ENCODE measurements at places on chromosomes 2 and 18.
A peak's percentile ranks its signal among the peaks of the same experiment; 100 is the strongest.

DNA sequence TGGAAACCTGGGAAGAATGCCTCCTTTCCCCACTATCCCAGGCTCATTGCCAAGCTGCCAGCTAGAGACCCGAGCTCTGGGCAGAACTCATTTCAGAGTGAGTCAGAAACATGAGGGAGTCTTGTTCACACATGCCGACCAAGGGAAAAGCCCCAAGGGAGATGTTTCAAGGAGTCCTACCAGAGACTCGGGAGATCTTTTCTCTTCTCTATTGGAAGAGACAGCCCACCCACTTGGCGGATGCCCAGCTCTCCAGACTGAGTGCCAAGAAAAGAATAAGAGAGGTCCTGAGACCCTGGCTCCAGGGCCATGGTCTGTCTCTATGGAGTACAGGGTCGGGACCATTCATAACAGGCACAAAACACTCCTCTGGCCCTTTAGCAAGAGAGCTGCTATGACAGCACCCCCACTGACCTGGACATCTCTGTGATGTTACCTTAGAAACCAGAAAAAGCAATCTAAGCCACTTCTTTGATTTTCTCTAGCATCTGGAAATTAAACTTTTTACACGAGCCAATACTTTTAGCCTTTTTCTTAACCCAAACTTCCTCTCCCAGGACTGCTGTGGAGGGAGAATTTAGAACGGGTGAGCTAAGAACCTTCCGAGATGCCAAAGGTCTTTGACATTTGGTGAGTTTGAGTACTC, 18.5 kb upstream of the IGFBP5 start:
- no peak for DNase-seq

GRCh38 chr2:101341421-101341820, 32.9 kb upstream of the RNF149 start:
- DNase-seq, result no peak

GRCh38 chr2:101560780-101561315, 85.9 kb upstream of the RFX8 start:
- no peak for DNase-seq

DNA sequence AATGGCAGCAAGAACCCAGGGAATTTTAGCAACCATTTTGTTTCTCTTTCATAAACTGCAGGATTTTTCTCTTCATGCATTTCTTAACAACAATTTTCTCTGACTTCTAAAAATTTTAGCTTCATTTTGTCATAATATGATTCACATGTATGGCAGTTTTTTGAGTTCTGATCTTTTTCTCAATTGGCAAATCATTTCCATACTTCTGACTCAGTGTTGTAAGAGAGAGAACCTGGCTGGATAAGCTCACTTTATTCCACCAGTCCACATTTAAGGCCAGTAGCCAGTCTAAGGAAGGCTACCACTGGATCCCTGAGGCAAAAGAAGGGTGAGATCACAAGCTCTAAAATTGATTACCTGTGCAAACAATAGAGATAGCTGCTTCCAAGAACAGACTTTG, 42.8 kb upstream of the COL3A1 start:
- DNase-seq, result no peak

- no peak for DNase-seq
Measured at GRCh38 chr2:75698918-75699317, 11.8 kb downstream of the GCFC2 start.

DNA sequence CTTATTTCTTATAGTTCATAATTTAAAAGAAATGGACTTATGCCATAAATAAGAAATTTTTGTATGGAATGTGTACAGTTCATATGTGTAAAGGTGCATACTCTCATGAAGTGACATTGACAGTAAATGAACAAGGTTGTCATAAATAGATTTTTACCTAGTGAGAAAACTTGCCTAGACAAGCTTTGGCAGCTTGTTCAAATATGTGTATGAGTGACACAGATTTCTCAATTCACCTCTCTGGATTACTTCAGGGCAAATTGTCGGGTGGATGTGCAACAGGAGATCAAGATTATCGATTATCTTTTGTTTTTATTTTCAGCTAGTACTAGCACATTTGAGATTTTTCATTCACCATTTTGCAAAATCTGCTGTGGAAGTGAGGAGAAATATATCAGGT, 758.1 kb upstream of the ACVR2A start:
- DNase-seq, result no peak

- DNase-seq, result no peak
Measured at GRCh38 chr2:47076586-47077441, 78.3 kb downstream of the STPG4 start.

DNA sequence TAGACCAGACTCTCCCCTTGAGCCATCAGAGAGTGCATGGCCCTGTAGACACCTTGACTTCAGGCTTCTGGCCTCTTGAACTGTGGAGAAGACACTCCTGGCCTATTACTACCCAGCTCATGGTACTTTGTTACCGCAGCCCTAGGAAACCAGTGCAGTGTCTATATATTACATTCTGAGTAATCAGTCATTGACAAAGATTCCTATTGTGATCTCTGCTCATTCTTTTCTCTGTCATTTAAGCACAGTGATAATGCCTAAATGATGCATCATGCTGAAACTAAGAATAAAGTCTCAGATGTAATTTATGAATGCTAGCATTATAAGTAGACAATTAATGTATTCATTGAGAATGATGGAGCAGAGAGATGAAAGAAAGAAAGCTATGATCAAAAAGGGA, 603.5 kb downstream of the SOCS6 start:
- no peak for DNase-seq

GRCh38 chr18:30997223-30997622, 45.3 kb downstream of the DSC3 start:
- DNase-seq, result no peak

DNA sequence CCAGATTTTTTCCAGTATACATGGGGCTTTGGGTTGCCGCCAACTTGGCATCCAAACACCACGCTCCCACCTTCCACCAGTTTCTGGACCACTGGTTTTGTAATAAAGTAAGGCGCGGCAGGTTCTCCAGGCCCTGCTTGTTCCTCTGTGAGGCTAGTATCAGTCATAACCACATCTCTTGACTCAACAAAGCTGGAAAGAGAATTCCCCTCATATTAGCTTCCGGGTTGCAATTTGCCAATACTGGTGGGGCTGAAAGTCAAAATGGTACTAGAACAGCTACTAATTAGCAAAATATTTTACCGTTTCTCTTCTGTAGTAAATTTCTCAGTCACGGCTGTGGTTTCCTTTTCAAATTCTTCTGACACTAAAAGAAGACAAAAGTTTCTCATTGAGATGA, 25.0 kb downstream of the TTN start:
- DNase-seq, result no peak

GRCh38 chr2:176535467-176536113, 266.3 kb downstream of the MTX2 start:
- no peak for DNase-seq

DNA sequence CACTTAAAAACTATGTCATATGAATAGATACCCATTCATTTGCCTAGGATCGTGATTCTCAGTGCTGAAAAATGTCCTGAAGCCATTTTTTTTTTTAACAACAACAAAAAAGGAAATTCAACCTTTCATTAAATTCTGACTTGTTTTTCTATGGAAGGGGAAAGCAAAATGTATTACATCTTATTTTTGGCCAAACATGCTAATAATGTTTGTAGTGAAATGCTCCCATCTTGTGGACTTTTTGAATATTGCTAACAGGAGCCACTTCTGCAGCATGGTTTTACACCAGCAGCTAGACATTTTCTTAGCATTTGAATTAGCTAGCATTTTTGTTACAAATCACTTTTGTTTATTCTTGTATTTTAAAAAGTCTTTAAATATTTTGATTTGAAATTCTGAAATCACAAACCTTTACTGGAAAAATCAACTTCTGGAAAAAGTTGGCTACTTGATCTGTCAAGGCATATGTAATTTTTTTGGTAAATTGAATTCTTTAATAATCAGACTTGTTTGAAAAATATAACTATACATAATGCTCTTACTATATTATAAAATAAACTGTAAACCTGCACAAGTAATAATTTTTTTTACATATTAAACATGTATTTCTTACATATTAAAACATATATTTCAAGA, 75.8 kb downstream of the KIDINS220 start:
- peak; percentile 29 for DNase-seq

GRCh38 chr2:25247792-25248512, 79.6 kb upstream of the POMC start:
- DNase-seq, result no peak

DNA sequence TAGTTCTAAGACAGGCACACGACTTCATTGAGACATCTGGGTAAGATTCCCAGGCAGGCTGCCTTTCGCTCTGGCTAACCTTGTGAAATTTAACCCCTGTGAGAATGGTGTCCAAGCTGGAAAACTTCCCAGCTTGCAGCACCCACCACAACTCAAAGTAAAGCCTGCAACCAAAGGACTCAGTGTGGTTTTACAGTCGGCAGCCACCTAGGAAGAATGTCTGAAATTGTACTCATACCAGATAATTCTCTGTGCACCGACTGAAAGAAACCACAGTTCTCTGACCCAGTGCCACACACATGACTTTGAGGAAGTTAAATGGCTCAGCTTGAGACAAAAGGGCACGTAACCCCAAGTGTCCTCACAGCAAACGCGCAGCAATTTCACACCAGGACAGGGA, 125.7 kb downstream of the RBMS1 start:
- DNase-seq, result no peak

DNA sequence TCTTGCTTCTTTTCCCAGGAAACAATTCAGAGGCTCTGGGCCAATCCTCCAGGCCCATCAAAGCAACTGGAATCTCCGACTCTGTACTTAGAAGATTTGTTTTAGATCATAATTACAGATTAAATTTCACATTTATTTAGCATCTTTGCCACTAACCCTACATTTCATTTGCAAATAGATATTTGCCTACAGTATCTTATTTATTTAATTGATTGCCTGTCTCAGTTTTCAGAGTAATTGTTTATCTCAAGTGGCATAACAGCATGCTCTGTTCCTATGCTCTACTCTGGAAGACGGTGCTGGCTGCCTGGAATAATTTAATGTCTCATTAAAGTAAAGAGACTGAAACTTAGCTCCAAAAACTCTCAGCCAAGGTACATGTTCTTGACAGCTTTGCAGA, 213.4 kb downstream of the HNMT start:
- no peak for DNase-seq

GRCh38 chr2:190469771-190470170, 61.6 kb downstream of the MFSD6 start:
- no peak for DNase-seq

GRCh38 chr2:98028931-98029717, 33.4 kb upstream of the TMEM131 start:
- DNase-seq, result no peak

DNA sequence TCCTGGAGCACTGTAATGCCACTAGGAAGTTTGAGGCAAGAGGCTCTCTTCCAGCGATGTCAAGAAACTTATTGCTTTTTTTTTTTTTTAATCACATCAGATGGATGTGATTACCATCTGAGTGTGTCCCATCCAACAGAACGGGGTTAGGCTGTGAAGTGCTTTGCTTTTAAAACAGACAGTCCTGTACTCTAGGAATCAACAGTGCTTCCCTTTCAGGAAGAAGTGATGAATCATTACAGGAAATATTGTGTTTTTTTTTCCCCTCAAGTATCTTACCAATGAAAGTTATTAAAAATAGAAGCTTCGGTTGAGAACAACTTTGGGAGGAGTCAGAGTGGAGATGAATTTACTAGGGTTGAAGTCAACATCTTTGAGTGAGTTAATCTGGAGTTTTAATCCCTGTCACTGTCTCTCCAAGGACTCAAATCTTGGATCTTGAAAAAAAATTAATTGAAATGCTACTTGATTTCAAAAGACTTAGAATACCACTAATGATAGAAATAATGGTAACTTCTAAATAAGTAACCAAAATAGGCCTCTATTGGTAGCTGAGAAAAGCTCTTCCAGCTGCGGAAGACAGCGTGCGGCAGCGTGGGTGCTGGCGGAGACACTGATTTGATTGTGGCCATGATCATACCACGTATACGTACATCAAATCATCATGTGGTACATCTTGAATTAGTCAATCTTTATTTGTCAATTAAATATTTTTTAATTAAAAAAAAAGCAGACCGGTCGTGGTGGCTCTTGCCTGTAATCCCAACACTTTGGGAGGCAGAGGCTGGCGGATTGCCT, 45.5 kb downstream of the GATA6 start:
- no peak for DNase-seq

DNA sequence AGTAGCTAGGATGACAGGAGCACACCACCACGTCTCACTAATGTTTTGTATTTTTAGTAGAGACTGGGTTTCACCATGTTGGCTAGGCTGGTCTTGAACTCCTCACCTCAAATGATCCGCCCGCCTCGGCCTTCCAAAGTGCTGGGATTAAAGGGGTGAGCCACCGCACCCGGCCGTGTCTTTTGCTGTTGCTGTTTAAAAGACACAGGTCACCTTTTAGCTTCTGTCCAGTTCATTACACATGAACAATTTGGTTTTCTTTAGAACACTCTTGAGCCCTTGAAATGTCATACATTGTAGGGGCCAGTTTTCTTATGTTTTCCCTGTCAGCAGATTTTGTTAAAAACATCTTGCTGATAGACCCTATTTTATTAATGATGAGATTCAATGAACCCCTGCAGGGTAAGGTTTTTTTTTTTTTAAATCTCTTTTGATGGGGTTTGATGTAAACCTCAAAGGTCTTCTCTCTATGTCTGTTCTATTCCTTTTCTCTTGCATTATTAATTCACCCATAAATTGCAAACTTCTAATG, 61.0 kb upstream of the AGPS start:
- DNase-seq, result no peak

DNA sequence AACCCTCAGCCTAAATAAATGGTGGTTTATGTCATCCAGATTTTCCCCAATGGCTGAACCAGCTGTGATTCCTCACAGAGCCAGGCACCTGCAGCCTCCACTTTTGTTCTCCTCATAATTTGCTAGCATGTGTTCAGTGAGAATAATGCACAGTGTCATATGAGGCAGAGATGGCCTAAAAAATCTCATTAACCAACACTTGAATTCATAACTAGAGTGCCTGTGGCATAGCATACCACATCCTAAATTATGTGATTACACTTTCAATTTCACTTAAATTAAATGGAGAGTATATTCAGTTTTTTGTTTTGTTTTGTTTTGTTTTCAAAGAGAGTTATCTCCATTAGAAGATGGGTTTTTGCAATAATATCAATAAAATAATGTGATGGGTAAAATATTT, 488.0 kb downstream of the CBLN2 start:
- no peak for DNase-seq

Data from putamen (tissue), 1 donor.